ENCODE measurements at places on chromosomes 12 and 14.

DNA sequence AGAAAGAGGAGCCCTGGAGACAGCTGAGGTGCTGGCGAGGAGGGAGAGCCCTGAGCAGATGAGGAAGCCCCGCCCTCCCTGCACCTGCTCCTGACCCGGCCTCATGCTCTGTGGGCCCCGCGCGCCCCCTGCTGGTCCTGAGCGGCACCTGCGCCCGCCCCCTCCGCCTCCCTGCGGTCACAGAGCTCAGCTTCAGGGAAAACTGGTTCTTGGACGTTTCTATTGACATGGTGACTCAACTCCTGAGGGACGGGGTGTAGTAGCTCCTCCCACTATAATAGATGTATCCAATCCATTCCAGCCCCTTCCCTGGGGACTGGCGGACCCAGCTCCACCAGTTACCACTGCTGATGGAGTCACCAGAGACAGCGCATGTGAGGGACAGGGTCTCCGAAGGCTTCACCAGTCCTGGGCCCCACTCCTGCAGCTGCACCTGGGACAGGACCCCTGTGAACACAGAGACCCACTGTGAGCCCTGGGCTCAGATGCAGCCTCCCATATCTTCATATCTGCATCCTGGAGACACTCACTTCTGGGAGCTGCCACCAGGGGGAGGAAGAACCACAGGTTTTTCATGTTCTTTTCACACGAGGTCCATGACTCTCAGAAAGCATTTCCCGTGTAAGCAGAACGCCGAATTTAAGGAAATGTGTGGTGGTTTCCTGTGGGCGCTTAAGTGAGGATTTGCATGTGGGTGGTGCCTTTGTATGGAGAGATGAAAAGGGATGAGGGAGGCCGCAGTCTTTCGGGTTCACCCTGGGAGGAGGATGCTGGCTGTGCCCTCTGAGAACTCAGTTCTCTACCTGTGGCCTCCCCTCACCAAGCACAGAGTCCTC lies 1346.4 kb downstream of the TMEM121 start:
- peak; percentile 20 for DNase-seq

GRCh38 chr12:132492522-132492921 lies 2.6 kb downstream of the FBRSL1 start:
- DNase-seq = no peak

DNA sequence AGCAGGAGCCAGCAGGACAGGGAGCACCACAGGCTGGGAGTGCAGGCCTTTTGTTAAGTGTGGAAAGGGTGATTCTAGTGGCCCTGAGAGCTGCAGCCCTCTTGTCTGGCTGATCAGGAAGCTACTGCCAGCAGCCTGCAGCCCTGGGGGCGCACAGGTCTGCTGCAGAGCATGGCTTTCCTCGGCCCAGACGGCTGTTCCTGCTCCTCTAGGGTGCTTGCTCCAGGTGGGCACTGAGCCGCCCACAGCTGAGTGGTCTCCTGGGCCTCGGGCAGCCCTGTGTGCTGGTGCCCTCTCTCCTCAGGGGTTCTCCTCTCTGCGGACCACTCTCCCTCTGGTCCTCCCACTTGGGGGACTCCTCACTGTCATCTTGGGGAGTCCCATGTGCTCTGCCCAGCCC lies 18.9 kb downstream of the CCDC88C start:
- DNase-seq = peak; percentile 78

- no peak for DNase-seq
These were observed 223.4 kb downstream of the PCNX1 start for GRCh38 chr14:71130491-71131179.

DNA sequence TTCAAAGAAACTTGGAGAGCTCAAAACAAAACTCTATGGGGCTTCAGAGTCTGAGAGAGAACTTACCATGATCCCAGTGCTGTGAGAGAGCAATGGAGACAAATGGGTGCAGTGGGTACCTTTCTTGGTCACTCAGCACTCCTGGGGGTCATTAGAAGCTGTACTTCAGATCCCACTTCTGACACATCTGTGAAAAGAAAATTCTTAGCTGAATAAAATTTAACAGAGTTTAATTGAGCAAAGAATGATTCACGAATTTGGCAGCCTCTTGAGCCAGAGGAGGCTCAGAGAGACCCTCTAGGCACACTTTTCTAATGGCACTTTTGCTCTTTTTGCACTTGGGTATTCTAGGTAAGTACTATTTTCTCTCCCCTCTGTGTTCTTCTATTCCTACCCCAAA lies 96.8 kb upstream of the SYT10 start:
- no peak for DNase-seq

- no peak for DNase-seq
These were observed 199.0 kb upstream of the ATP2B1 start for GRCh38 chr12:89907659-89908058.

All from DMS79 treated with DMSO at 0.1 percent for 48 hours (cell line).